ENCODE measurements at places on chromosomes 3 and 15.

- DNase-seq: no peak
Observed at GRCh38 chr3:98644168-98644567, 50.8 kb upstream of the CPOX start.

- DNase-seq: no peak
Observed at GRCh38 chr3:172751175-172751704, 714 bp downstream of the ECT2 start.

GRCh38 chr3:123780656-123781055, 103.5 kb downstream of the MYLK start:
- no peak for DNase-seq

- no peak for DNase-seq
Observed at GRCh38 chr3:192212335-192212734, 515.0 kb downstream of the FGF12 start.

DNA sequence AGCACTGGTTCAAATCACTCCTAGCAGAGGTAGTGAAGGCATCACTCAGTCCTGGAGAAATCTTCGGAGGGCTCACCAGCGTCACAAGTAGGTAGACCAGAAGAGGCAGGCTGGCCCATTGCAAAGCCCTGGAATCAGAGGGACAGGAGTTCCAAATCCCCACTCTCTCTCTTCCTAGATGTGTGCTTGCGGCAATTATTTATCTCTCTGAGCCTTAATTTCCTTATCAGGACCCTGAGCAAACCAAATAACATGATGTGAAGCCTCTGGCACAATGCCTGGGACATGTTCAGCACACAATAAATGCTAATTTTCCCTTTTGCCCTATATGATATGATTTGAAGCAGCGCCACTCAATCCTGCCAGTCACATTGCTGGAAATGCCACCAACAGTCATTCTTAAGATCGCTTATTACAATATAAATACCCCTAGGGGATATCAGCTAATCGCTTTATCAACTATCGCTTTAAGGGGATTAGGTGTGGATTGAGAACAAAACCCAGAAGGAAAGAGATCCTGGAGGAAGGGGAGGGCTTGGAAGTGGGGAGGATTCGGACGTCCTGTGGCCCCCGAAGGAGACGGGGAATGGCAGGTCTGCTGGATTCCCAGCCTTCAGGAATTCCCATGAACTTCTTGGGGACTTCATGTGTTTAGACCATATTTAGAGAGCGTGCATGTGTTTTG, 59.5 kb upstream of the TSEN2 start:
- no peak for DNase-seq

DNA sequence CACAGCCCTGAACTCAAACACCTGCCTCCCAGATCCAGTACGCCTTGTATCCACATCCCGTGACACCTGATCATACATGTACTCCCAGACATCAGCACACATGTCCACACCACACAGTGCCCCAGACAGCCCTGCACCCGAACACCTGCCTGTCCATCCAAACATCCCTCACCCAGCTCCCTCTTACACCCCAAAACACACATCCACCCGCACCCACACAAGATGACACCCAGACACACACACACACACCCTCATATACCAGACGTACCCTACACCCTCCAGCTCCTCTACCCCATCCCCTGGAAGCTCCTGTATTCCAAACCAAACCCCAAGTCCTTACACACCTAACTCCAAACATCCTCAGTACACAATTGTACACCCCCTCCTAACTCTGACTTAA, 735 bp downstream of the CAMK1 start:
- DNase-seq: no peak

- DNase-seq: peak; percentile 92
Observed at GRCh38 chr3:32460031-32460749, 42.5 kb downstream of the CMTM6 start.

DNA sequence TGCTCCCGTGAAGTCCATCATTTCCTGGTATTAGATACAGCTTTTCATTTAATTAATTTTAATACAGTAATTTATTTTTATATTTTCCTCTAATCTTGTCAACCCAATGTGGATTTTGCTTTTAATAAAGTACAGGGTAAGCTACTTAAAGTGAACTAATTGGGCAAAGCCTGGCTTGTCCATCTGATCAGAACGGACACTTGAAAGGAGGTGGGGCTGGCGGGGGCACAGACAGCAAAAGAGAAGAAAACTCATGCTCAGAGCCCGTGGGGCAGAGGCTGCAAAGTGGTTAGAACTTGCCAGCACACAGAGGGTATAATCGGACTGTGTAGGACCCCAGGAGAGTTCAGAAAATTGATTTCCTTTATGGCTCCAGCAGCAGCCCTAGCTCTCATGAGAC, 443.1 kb upstream of the MDFIC2 start:
- no peak for DNase-seq

GRCh38 chr3:128170866-128171516, 17.7 kb downstream of the EEFSEC start:
- no peak for DNase-seq

GRCh38 chr15:66941108-66941711, 124.2 kb upstream of the SMAD3 start:
- DNase-seq: no peak

- DNase-seq: no peak
Observed at GRCh38 chr15:49855917-49856637, 235.2 kb downstream of the DTWD1 start.

- no peak for DNase-seq
Observed at GRCh38 chr3:139006051-139006716, at the start of gene PRR23A. PRR23A (minus strand) TSS chr3:139006268; CDS start chr3:139006268, 0 bp downstream.

DNA sequence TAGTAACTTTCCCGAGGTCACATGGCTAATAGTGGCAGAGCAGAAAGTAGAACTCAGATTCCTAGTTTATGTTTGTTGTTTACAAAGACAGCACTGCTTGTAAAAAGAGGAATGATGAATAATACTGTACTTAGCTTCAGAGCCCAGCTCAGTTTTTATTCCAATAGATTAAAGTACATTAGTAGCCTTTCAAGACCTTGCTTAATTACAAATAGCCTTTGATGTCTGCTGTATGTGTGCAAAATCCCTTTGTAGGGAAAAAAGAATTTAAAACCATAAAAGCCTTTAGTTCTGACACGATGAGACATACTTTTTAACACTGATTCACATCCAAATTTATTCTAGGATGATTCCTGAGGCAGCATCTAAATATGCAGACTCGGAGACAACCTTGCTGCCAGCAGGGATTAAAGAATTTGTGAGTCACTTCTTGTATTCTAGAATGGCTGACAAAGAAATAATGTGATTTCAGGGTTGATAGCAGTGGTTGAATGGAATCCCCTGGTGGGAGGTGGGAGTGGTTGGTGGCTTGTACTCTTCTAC, 324.2 kb upstream of the TGFBR2 start:
- DNase-seq: no peak

DNA sequence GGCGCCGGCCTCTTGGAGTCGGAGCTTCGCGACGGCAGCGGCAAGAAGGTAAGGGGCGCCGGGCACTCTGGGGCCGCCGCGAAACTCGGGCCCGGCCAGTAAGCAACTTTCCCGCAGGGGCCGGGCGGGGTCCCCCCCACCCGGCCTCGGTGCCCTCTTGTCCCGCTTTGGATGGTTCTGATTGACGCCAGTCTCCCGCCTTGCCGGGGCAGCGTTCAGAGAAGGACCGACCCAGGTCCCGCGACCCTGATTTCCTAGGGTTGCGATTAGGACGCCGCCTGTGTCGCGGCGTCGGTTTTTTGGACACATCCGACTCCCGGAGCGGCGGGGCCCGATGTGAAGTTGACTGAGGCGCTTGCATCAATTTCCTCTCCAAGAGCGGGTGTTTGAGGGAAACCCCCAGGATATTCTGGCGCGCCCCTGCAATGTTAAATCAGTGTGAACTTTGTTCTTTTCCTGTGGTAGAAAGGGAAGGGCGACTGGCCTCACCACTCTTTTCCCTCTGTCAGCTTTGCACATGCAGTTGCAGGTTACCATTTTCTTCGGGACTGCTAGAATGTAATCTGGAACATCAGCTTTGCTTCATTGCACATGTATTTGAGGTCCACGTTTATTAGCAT, 755 bp downstream of the PDE8A start:
- DNase-seq: peak; percentile 55

DNA sequence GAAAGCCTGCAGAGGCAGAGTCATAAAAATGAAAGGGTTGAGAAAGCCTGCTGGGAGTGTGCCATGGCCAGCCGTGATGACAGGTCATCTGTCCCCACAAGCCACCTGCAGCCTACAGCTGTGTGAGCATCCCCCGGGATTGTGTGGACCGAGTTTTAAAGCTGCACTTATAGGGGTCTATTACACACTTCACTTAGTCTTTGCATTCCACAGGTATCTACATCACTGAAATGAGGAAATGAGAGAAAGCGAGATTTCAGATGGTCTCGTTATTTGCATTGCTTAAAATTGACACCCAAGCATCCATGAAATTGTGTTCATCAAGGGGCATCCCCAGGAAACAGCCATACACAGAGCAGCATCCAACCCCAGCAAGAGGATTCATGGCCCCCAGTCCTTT, 137.6 kb upstream of the TRIM42 start:
- DNase-seq: no peak

DNA sequence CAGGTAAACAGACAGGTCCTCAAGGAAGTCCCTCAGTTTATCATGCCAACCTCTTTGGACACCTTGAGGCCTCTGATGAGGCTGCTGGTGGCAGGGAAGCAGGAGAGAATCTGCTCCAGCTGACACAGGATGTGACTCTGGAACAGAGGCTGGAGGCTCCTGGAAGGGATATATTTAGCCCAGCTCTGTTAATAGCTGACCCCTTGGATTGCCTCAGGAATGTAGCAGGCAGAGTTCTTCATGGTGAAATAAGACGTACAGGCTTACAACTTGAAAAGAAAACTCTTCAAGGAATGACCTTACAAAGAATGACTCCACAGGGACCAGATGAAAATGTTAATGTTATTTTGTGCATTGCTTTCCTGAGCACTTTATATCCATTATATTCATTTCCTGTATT, 90.5 kb downstream of the AQP9 start:
- no peak for DNase-seq

DNA sequence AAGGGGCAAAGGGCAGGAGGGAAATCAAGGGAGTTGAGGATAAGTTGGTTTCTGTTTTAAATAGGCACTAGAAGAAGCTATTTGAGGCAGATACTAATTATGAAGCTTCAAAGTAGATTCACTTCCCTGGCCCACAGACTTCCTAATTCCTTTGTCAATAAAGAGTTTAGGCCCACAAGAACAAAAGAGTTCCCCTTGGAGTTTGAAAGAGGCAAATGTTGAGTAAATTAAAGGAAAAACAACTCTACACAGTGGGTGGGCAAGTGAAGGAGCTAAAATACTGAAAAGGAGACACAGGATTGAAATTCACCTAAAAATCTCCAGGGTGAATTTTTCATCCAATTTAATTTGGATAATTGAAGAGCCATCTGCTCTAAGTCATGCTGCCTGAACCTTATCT, 411.7 kb upstream of the RORA start:
- DNase-seq: no peak

DNA sequence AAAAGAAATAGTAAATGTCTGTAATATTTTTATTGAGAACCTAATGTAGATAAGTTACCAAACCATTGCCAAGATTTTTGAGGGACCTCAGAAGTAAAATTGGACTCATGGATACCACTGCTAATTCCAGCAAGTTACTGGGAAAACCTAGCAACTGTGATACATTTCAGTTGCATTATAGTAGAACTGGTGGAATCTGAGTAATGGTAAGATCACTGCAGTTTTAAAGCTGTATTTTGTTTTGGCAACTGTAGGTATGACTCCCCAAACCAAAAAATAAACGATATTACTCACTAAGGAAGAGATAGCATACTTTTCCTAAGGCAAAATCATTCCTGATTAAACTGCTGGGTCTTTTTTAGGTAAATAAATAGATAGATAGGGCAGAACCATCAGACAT, 54.0 kb downstream of the ARMC8 start:
- no peak for DNase-seq

DNA sequence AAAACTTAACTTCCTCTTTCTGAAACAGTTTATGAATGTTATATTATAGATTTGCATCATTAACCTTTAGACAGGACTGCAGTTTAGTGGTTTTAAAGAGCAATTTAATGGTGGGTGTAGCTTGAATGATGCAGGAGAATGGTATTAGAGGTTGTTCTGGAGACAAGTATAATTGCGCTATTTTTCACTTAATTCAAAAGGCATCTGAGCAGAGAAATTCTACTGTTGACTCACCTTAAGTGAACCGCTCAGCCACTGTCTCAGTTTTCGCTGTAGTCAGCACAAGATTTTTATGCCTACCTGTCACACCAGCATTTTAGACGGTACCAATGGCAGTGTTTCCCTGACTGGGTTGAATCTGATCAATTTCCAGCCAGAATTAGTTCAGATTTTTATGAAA, 348.8 kb upstream of the DCBLD2 start:
- DNase-seq: no peak

GRCh38 chr3:8768364-8769087, 887 bp downstream of the OXTR start:
- peak; percentile 22 for DNase-seq

DNA sequence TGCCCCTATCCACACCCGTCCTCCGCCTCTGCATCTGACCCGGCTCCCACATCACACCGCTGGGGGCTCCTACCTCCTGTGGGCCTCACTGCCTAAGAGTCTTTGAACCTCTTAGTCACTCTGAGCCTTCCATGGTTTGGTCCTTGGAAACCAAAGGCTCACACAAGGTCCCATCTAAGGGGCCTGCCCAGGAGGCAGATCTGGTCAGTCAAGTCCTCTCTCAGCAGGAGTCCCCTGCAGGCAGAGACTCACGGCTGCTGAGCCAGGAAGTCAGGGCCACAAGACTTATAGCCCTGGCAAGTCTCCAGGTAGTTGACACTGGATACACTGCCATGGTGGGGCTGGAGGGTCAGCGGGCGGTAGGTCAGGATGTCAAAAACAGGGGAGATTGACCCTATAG, 31.2 kb upstream of the ALDH1L1 start:
- DNase-seq: no peak

DNA sequence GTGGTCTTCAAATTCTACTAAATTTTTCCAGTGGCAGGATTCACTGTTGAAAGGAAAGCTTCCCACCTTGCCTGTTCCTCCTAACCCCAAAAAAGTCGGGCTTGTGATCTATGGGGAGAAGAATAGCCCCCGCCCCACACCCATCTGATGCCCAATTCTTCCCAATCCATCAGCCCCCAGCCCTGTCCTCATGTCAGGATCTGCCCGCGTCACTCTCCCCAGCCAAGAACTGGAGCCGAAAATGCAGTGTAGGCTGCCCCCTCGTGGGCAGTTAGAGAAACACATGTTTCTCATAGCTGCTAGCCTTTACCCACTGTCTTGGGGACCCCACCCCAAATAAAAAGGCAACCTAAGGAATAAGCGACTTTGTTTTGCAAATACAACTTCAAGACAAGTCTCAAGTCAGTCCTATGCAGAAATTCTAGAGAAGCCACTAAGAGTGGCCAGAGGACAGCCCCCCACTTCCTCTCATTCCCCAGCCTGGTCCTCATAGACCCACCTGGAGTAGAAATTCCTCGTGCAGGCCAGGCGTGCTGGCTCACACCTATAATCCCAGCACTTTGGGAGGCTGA, 13.0 kb upstream of the CSK start:
- DNase-seq: peak; percentile 76

DNA sequence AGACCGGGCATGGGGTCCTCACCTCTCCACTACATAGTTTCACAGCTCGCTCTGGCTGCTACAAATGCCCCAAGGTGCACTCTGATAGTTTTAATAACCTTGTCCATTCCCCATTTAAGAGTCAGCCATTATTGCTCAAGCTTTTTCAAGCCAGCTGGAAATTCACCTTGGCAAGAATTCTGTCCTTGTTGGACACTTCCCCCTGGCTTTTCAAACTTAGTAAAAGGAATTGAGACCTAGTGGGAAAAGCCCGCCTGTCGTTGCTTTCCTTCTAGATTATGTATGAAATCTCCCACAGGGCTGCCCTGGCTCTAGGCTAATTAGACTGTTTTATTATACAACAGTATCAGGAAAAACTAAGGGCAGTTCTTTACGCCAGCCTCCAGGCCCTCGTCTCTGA, 293.7 kb upstream of the GADL1 start:
- DNase-seq: no peak
